HT1080 (cell line): ENCODE measurements at places on chromosomes 2 and 18. TPM values are rescaled to one million over a fixed set of nuclear protein-coding genes. Genes with fewer than 3 reads are reported as not detected.

OXER1 gene
- not detected in 2 replicates for total RNA-seq

TTC21B gene
- 17.7 and 20.2 TPM in 2 replicates for total RNA-seq

RNPEPL1 gene
- 19.2 and 23.6 TPM in 2 replicates for total RNA-seq

WDR75 gene
- 75.1 and 99.1 TPM in 2 replicates for total RNA-seq

LDLRAD4 gene
- total RNA-seq, result not detected in 2 replicates

ACAA2 gene
- 32.2 and 36.7 TPM in 2 replicates for total RNA-seq

PJVK gene
- 0.39 and 0.47 TPM in 2 replicates for total RNA-seq

RAX gene
- not detected in 2 replicates for total RNA-seq
